Cerebellar cortex (tissue), 1 donor: ENCODE measurements at places on chromosomes 3 and 15.

GRCh38 chr3:110593749-110594148 lies 477.9 kb upstream of the NECTIN3 start:
- DNase-seq, result no peak

- DNase-seq, result no peak
Observed at GRCh38 chr15:43275740-43276562, 9.2 kb upstream of the TGM5 start.

GRCh38 chr15:38463893-38464292 lies 10.0 kb downstream of the FAM98B start:
- DNase-seq, result no peak

DNA sequence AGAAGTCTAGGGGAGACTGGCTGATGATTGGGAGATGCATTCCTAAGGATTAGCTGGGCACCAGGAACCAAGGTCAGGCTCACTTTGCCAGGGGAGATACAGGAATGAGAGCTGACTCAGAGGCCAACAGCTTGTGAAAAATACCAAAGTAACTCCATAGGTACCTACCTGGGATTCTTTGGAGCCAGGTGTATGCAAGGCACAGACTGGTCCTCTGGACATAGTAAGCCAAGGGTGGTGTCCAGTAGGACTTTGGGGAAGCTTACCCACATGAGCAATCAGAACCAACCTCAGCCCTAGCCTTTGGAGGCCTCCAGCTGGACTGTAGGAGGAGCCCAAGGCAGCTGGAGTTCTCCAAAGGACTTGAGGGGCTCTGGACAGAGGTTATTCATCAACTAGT lies 47.5 kb downstream of the CRYGS start:
- no peak for DNase-seq

DNA sequence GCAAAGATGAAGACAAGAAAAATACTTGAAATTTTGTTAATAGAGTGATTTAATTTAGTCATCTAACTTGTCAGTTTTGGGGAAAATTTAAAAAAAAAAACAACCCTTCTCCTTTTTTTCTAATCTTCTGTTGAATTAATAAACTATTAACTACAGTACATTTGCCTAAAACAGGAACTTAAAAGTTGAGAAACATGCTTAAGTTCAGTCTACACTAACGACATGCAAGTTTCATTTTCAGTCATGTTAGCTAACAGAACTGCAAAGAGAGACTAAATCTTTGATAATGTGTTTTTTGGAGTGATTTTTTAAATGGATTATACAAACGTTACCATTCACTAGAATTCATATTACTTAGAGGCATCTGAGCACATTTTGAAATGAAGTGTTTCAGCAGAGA lies 71.9 kb upstream of the MBNL1 start:
- no peak for DNase-seq

DNA sequence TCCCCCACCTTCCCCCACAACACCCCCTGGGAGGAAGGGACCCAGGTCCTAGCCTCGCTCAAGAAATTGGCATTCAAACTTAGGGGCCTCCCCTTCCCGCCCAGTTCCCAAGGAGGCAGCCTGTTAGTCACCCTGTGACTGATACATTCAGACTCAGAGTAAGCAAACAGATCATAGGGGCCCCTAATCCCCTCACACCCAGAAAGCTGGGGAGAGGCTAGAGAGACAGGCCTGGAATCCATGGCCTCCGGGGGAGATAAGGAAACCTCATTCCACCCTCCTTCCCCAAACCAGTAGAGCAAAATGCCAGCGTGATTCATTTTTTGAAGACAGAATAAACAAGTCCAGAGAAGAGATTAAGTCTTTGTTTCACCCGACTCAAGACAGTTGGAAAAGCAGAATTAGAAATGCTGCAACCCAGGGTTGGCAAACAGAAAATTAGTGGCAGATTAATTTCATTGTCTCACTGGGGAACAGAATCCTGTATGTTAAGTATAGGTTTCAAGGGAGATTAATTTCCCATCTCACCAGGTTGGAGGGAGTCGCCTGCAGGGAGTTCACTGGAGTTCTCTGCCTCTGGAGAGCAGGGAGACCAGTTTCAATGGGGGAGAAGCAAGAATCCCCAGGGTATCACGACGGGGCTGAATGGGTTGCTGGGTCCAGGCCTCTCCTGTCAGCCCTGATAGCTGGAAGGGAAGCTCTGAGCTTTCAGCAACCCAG lies 268.3 kb downstream of the UACA start:
- peak; percentile 34 for DNase-seq

GRCh38 chr15:60021589-60022378 lies 17.7 kb downstream of the FOXB1 start:
- no peak for DNase-seq

DNA sequence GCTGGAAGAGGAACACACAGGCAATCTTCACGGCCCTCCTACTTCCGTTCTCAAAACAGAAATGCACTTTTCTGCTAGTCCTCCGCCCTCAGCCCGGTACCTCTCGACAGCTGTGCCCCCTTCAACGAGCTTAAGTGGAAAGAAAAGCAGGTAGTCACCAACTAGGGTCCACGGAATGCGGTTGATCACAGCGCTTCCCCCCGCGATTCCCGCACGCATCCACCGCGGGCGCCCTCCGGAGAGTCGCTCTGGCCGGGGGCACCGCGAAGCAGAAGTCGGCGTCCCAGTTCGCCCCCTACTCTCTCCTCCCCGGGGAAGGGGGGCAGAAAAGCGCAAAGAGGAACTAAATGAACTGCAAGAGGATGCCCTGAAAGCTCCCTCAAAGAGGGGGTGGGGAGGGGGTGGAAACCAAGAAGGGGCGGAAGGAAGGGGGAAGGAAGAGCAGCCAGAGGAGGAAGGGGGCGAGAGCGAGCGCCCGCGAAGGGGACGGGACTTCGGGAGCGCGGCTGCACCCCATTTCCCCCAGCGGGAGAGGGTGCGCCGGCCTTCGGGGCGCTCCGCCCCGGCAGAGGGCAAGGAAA lies 738 bp downstream of the ACAP2 start:
- peak; percentile 53 for DNase-seq
